ENCODE measurements at places on chromosomes 3 and 15.

- no peak for DNase-seq
These were observed 1.3 kb downstream of the FRMD5 start for GRCh38 chr15:44193651-44194322.

DNA sequence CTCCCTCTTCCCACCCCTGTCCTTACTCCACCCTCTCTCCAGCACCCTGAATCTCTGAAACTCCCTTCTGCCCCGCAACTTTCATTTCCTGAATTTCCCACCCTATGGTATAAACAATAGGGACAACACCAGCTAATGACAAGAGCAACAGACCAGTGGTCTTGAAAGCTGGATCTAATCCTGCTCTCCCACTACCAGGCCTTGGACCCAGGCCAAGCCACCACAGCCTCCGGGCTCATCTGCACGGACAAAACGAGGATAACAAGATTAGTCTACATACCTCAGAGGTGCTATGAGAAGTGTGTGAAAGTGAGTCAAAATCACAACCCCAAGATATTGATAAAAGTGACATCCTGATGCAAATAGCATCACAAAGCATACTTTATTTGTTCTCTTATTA, 128.6 kb downstream of the ERC2 start:
- DNase-seq = no peak

GRCh38 chr3:76965122-76965725, 74.7 kb upstream of the ROBO2 start:
- no peak for DNase-seq

DNA sequence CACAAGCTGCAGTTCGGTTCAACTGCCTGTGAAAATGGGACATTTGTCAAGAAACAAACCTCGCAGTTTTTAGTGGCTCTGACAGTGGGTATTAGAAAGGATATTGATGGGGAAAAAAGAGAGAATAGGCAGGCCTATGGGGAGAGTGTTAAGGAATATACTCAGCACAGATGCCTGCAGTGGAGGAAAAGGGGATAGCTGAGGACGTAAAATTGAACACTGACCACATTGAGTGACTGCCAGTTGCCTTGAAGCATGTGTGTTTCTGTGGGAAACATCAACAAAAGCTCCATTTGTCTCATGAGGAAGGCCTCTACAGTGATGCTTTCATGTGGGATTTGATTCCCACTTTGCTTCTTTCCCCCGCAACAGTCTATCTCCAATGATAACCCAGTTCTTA, 1042.1 kb downstream of the TUSC7 start:
- no peak for DNase-seq

GRCh38 chr3:193464889-193465288, 86.3 kb upstream of the ATP13A5 start:
- DNase-seq = no peak

- no peak for DNase-seq
These were observed 124.3 kb downstream of the TIGIT start for GRCh38 chr3:114418107-114418506.
